Stimulated activated CD8-positive, alpha-beta memory T cell treated with anti-CD3 and anti-CD28 coated beads, Interleukin-7, amount 100 ng/mL, for 4 hours (primary cell): ENCODE measurements at places on chromosomes 1 and 21.

GRCh38 chr1:161427733-161428516 lies 60.2 kb upstream of the CFAP126 start:
- no peak for DNase-seq

- no peak for DNase-seq
Measured at GRCh38 chr21:42857216-42857615, 22.1 kb downstream of the WDR4 start.

DNA sequence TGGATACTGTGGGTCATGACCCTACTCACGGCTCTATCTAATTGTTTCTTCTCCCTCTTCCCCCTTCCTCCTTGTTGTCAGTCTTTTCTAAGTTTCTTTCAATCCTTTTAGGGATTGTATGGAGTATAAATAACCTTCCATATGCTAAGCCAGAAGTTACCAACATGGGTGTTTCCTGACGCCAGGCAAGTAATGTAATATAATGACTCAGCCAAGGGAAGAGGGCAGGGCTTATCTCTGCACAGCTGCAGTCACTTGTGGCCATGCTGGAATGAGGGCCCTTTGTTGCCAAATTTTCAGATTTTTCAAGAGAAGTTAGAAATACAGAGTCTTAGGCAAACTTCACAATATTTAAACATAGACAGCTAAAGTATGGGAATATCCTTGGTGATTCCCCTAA lies 194.6 kb downstream of the ST6GALNAC3 start:
- no peak for DNase-seq

DNA sequence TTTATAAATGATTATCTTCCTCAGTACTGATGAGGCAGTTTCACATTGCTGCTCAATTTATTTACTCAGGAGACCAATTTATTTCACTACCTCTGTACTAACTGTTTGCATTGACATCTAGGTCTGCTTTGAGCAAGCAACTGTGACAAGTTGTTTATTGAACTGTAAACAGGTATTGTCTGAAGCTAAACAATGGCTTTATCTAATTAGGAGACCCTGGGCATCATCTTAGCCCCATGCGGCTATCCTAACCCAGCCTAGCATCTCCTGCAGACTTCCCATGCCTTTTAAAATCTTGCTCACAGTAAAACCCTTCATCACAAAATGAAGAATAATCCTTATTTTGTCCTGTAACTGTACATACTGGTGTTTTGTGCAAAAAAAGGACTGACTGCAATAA lies 348.2 kb downstream of the RWDD3 start:
- no peak for DNase-seq

DNA sequence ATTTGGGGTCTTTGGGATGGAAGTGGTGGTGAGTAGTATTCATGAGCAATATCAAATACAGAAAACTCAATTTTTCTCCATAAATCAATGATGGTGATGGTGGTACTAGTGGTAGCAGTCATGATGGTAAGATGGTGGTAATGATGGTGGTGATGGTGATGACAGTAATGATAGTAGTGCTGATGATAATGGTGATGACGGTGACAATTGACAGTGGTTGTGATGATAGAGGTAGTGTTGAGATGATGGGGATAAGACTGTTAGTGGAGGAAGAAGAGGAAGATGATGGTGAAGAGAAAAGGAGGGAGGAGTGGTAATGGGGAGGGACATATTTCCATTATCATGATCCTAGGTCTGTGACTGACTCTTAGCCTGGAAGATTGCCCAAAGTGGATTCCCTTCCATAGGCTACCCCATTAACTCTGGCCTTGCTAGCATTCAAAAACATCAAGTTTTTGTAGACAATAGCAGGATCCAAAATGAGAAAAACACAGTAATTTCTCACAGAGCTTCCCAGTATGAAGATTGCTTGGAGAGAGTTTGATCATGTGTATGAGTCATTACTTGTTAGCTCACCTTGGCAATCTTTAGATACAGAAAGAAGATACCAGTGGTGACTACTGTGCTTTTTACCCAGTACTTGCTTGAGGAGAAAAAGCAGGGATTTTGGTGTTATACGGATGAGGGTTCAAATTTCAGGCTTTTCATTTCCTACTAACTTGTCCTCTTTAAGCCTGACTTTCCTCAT lies 93.9 kb downstream of the ATP1A1 start:
- DNase-seq: no peak

DNA sequence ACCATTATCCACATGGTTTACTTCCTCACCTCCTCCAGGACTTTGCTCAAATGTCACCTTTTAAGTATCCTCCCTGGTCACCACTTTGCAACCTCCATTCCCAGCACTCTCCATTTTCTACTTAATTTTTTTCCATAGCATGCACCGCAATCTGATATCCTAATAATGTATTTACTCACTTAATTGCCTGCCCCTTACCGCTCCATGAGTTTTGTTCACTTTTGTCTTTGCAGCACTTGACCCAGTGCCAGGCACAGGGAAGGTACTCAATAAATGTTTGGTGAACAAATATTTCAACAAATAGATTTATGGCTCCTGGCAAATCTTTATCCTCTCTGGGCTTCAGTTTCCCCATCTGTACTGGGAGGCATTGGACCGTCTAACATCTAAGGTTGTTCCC lies 53.6 kb downstream of the UBE2T start:
- no peak for DNase-seq

DNA sequence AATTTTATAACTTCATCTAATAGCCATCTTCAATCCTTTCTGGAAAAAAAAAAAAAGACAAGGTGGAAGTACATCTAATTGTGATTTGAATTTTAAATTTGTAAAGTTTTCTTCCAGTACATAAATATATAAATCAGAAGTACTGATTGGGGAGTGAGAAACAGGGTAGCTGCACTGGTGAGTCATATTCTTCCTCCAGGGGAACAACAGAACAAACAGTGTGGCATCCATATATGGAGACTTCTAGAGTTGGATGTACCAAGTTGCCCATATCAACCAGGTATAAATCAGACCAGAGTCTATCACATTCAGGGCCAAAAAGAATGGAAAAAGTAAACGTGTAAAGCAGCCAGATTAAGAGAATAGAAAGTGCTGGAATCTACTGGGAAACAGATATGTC lies 66.0 kb upstream of the NRIP1 start:
- DNase-seq: no peak
